GM06990 (cell line): ENCODE measurements at places on chromosomes 6 and 20.

- peak; percentile 38 for DNase-seq
Measured at GRCh38 chr20:5843054-5843592, 92.9 kb downstream of the SHLD1 start.

GRCh38 chr6:136307351-136307750 lies 17.7 kb upstream of the BCLAF1 start:
- DNase-seq, result no peak

DNA sequence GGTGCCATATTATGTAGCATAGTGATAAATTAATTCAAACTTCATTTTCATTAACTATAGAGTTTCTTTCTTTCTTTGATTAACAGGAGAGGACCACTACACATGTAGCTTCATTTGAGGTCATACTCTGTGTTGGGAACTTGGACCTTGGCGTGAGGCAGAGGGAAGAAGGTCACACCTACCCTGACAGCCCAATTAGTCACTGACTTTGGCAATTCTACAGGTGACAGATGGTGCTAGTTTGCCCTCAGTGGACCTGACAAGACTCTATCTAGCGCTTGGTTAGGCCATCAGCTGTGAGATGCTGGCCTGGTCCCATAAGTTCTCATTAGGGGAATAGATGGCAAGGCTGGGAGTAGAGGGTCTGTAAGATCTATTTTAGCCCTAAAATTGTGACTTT lies 14.2 kb downstream of the SLX4IP start:
- DNase-seq, result no peak

- no peak for DNase-seq
Measured at GRCh38 chr6:64774881-64775280, 932.1 kb downstream of the EYS start.

DNA sequence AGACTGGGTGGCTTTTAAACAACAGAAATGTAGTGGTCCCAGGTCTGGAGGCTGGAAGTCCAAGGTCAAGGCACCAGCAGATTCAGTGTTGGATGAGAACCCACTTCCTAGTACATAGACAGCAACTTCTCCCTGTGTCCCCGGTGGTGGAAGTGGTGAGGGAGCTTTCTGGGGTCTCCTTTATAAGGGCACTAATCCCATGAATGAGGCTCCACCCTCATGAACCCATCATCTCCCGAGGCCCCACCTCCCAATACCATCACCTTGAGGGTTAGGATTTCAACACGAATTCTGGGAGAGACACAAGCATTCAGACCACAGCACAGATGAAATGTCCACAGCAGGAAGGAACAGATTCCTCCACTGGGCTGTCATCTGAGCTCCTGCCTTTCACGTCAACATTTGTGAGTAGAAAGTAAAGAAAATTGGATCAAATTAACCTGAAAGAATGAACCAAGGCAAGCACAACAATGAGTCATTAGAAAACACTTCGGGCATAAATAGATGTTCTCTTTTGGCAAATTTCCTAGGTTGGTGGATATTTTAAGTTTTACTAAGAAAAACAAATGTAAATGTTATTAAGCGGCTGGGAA lies 130.7 kb downstream of the RNASET2 start:
- no peak for DNase-seq

GRCh38 chr6:48670546-48670945 lies 559.5 kb upstream of the PTCHD4 start:
- DNase-seq, result no peak

DNA sequence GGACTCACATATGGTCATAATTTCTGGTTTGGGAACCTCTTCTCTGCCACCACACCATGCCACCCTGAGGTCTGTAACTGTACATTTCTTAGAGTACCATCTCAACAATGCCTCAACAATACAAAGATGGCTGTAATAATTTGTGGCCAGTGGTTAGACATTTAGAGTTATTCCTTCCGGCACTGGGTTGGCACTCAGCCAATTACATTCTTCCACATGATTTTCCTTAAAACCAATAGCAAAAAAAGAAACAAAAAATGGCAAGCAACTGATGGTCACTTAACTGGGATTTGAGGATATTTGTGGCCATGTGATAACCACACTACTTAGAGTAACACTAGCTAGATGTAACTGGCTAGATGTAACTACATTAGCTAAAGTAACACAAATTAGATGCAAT lies 79.9 kb downstream of the SEL1L2 start:
- no peak for DNase-seq

DNA sequence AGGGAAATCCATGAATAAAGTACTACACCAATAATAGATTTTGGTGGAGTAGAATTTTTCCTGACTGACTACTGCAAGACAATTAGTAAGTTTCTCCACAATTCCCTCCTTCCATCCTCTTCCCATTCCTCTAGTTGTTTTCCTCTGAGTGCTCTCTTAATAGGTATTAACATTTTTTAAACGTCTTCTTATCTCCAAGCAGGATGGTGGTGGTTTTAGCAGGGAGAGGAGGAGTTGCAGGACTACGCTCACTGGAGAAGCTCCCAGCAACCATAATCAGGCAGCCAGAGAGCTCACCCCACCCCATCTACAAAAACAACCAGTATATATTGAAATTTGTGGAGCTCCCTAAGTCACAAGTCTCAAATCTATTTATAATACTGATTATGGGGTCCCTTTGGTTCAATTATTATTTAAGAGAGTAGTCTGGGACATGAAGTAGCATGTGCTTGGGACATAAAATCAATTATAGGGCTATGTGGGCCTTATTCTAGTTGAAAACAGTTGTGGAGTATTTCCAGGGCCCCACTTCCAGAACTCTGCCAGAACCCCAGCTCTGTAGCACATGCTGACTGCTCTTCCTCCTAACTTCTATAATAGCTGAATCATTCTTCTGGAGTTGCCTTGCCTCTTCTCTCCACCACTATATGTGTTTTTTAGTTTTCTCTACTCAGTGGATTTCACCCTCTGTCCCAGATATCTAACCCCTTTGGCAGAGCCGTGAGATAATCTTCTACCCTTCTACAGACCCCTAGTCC lies 49.8 kb downstream of the MYB start:
- DNase-seq, result no peak

GRCh38 chr6:157013649-157014304 lies 236.6 kb downstream of the ARID1B start:
- DNase-seq, result no peak

GRCh38 chr6:139608466-139609261 lies 234.2 kb upstream of the CITED2 start:
- no peak for DNase-seq

- DNase-seq, result no peak
Measured at GRCh38 chr6:165659945-165660856, 2.8 kb downstream of the PDE10A start.

GRCh38 chr6:88376768-88377387 lies 210.7 kb upstream of the CNR1 start:
- DNase-seq, result no peak

DNA sequence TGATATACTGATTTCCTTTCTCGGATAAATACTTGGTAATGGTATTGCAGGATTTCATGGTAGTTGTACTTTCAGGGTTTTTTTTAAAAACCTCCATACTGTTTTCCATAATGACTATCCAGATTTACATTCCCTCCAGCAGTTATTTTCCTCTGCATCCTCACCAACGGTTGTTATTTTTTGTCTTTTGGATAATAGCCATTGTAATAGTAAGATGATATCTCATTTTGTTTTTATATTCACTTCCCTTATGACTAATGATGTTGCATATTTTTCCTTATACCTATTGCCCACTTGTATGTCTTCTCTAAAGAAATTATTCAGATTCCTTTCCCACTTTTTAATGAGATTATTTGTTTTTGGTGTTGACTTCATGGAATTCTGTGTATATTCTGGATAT lies 231.0 kb downstream of the MEI4 start:
- no peak for DNase-seq

GRCh38 chr20:12255461-12255970 lies 337.8 kb downstream of the BTBD3 start:
- DNase-seq, result no peak

DNA sequence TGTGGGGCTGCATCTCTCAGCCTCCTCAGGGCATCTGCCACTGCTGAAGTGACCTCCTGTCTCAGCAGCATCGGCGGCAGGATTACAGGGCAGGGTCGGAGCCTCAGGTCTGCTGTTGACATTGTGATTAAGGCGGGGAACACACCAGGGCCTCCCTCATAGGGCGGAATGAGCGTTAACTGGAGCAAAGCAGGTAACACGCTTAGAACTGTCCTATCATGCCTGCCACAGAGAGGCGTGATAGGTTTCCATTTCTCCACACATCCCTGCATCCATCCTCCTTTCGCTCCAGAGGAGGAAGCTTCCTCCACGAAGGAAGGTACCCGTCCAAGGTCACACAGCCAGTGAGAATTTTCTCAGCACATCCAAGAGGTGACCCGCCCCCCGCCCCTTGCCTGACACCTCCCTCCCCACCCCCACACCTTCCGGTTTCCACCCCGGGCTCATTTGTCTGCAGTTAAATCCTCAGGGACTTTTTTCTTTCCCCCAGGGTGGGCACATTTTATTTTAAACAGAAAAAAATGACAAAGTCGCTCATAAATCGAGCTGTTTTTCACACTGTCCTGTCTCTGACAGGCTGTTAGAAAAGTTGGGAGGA lies 200.8 kb downstream of the TFAP2C start:
- no peak for DNase-seq

- no peak for DNase-seq
Measured at GRCh38 chr6:66897576-66897975, 1190.5 kb upstream of the EYS start.

DNA sequence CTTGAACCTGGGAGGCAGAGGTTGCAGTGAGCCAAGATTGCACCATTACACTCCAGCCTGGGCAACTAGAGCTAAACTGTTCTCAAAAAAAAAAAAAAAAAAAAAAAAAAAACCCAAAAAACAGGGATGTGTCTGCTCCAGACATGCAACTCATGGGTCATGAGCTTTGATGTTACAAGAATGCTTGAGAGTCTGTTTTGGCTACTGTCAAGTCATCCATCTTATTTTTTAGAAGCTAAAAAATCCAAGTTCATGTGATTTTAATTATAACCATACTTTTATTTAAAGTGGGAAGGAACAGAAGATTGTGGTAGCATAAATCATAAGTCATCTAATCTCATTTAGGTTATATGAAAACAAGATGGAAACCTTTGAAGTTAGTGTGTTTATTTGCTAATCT lies 120.6 kb downstream of the PDE7B start:
- no peak for DNase-seq

DNA sequence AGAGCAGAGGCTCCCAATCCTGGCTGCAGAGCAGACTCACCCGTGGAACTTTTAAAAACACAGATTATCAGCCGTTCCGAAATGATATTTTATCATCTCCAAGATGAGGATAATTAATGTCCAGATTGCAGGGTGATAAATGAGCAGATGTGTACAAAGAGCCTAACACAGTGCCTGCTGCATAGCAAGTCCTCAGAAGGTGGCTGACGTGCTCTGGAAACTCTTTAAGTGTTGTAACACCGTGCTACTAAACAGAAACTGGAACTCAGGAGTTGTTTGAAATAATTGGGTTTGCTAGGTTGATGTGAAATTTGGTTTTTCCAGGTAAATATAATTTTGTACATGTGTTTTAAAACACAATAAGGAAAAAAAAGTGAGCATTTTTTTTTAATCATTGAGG lies 118.0 kb downstream of the ARMC2 start:
- no peak for DNase-seq

DNA sequence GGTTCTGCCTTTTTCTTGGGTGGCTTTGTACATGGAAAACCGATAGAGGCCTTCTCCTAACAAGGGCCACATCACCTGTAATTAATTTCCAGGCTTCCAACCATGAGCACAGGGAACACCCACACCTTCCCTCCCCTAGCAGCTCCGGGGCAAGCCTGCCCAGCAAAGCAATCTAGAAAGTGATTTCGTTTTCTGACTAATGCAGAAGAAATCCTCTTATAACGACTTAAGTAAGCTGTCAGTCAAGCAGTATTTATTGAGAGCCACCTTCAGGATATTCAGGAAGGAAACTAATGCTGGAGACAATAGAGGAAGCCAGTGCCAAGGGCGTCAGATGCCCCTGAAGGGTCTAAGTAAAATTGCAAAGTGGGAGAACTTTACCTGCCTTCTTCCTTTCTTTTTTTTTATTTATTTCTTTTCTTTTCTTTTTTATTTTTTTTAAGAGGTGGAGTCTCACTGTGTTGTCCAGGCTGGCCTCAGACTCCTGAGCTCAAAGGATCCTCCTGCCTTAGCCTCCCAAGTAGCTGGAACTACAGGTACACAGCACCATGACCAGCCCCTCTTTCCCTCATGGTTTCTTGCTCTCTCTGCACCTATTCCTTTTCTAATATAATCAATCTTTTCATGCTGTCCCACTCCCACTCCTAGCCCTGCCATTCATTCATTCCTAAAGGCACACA lies 67.5 kb upstream of the MBOAT1 start:
- DNase-seq, result no peak

- no peak for DNase-seq
Measured at GRCh38 chr6:124963831-124964763, 1.9 kb downstream of the RNF217 start.

- DNase-seq, result peak; percentile 59
Measured at GRCh38 chr6:111087871-111088667, 766 bp downstream of the SLC16A10 start.

DNA sequence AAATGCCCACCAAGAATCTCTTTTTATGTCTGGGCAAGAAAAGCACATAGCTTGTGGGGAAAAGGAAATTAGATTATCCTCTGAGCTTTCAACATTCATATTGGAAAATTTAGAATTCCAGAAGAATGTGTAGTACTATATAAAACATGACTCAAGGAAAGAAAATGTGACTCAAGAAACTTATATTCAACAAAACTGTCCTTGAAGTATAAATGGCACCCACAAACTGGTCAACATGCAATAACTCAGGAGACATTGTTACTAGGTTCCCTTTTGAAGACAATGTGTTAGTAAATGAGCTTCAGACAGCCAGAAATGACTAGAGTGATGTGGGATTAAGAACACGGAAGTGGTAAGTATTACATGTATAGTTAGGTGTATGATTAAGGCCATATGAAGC lies 26.1 kb upstream of the TINAG start:
- DNase-seq, result no peak

DNA sequence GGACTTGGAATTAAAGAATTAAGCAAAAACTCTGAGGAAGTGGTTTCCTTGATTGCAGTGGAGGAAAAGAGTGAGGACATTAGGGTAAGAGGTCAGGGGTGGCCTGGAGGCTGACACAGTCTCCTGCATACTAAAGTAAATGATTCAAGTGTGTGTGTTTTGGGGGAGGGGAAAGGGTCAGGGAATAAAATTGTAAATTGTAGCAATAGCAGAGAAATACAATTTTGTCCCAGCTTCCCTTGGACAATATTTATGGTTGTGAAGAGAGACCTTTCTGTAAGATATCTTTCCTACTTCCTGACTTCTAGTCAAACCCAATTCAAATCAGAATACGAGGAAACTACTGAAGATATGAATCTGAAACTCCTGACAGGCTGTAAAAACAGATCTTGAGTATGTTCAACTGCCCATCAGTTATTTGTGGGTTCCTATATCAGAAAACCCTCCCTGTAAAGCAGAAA lies 143.4 kb upstream of the HMGN3 start:
- DNase-seq, result no peak

DNA sequence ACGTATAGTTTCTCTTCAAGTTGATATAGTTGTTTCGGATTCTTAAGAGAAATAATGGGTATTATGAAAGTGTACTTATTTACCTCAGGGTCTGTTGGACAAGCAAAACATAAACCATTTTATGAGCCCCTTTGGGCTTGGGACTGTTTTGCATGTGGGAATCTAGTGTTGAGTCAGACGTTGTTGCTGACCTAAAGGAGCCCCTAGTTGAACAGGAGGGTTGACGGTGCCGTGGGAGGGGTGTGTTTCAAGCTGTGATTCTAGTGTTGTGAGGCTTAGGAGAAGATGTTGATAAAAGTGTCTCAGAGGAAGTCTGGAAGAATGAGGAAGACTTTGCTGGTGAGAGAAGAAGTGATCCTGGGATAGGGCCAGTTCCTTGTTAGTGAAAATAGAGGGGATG lies 140.0 kb downstream of the ARID1B start:
- DNase-seq, result no peak
